ENCODE measurements at places on chromosomes 6 and 20. TPM values are rescaled to one million over a fixed set of nuclear protein-coding genes. Genes with fewer than 3 reads are reported as not detected.

DEFB132 gene
- not detected for total RNA-seq

DDO gene
- total RNA-seq = not detected

ALDH8A1 gene
- 1.2 TPM for total RNA-seq

SEL1L2 gene
- not detected for total RNA-seq

PPP1R16B gene
- 77.2 TPM for total RNA-seq

CGA gene
- not detected for total RNA-seq

CD24 gene
- total RNA-seq = not detected

SIGLEC1 gene
- total RNA-seq = not detected

FAM217B gene
- 16.6 TPM for total RNA-seq

NKAPL gene
- total RNA-seq = 0.21 TPM

ADGRF5 gene
- total RNA-seq = not detected

GATA5 gene
- total RNA-seq = not detected

UNC5CL gene
- total RNA-seq = 6.7 TPM

UBR2 gene
- total RNA-seq = 30.0 TPM

PPP1R18 gene
- 238 TPM for total RNA-seq

EDN1 gene
- total RNA-seq = 0.11 TPM

RIPOR2 gene
- total RNA-seq = 113 TPM

DNMT3B gene
- 0.16 TPM for total RNA-seq

MROH8 gene
- total RNA-seq = 0.32 TPM

SRSF6 gene
- total RNA-seq = 111 TPM

TMC2 gene
- total RNA-seq = not detected

TUBB2B gene
- total RNA-seq = not detected

PGC gene
- total RNA-seq = not detected

LYRM2 gene
- 22.5 TPM for total RNA-seq

GJA1 gene
- 0.11 TPM for total RNA-seq

AURKA gene
- 86.3 TPM for total RNA-seq

TCEA2 gene
- 52.0 TPM for total RNA-seq

DTD1 gene
- total RNA-seq = 34.9 TPM

SLC24A3 gene
- total RNA-seq = not detected

OLIG3 gene
- 3.5 TPM for total RNA-seq

PRRT1 gene
- 0.29 TPM for total RNA-seq

SYS1 gene
- total RNA-seq = 29.9 TPM

NEURL2 gene
- 2.1 TPM for total RNA-seq

SIRPD gene
- not detected for total RNA-seq

MYL9 gene
- total RNA-seq = 10.1 TPM

BPIFB4 gene
- total RNA-seq = not detected

SGK2 gene
- total RNA-seq = 0.22 TPM

ADGRF1 gene
- not detected for total RNA-seq

TRIM15 gene
- not detected for total RNA-seq

TP53TG5 gene
- 0.11 TPM for total RNA-seq

HLA-DQB1 gene
- 3.4 TPM for total RNA-seq

MAS1 gene
- not detected for total RNA-seq

PCK1 gene
- total RNA-seq = not detected

KIFC1 gene
- 108 TPM for total RNA-seq
